ENCODE measurements at places on chromosomes 11 and 22. TPM values are rescaled to one million over a fixed set of nuclear protein-coding genes. Genes with fewer than 3 reads are reported as not detected.

The MEI1 gene
- 0.16 TPM for total RNA-seq

The FCHSD2 gene
- 8.4 TPM for total RNA-seq

The SLC5A12 gene
- total RNA-seq: 1.9 TPM

GRCh38 chr11:2443881-2444820 lies at the start of gene TRPM5:
TSS of gene TRPM5 (minus strand) at chr11:2444514. CDS start at chr11:2423036, 21,478 bp downstream.
- H3K36me3 ChIP-seq: no peaks in the 10 kb centered on the region
- H3K4me3 ChIP-seq: peak within 1 kb of the TSS; percentile 76
- H3K4me1 ChIP-seq: peaks cover 3% of the 10 kb centered on the region
- DNase-seq: peak; percentile 82
- H3K27me3 ChIP-seq: peaks cover 86% of the 10 kb centered on the region
- H3K27ac ChIP-seq: no peak within 1 kb of the TSS

DNA sequence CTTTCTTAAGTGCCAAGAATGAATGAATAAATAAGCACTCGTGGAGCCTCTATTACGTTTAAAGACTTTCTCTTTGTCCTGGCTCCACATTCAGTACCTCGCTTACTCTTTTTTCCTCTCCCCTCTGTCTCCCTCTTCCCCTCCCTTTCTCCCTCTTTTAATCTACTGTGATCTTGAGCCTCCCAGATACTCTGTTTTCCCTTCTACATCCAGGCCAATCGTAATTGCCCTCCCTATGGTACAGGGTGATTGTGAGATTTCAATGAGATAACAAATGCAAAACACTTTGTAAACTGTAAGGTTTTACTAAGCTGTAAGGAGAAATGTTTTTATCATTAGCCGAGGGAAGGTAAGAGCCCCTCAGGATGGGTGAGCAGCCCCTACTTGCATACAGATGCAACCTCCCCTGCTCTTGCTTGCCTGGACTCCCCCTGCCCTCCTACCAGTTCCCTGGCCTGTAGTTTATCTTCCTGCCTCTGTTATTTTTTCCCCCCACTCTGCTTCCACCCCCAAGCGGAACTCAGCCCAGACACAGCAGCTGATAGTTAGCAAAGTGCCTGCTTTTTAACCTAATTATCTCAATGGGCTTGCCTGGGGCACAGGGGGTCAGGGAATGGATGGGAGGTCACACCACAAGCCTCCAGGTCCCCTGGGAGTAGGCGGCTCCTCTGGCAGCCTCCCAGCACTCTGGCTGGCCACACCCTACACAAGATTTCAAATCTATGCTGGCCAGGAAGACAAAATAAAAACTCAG lies 76.9 kb upstream of the CADM1 start:
- no peak overlapping the region for H3K4me3 ChIP-seq
- H3K27me3 ChIP-seq: peaks cover 4% of the 10 kb centered on the region
- H3K4me1 ChIP-seq: peaks cover 35% of the 10 kb centered on the region
- DNase-seq: no peak

DNA sequence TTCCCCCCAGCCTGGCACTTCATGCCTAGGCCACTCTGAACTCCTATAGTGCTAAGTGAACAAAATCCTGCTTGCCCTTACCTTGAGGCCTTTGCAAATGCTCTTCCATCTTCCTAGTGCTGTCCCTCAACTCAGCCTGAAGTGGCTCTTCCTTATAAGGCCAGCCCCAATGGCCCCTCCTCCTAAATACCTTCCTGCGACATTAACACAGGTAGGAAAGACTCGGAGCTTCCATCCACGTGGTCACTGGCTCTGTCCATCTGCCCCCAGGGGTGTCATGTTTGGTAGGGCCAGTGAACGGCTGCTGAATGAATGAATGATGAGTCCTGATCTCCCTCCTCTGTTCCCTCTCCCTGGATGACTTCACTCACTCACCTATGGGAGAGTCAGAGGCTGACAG lies 4.2 kb downstream of the PDE2A start:
- no peak overlapping the region for H3K27ac ChIP-seq
- peaks cover 25% of the 10 kb centered on the region for H3K4me1 ChIP-seq
- H3K36me3 ChIP-seq: peaks cover 8% of the 10 kb centered on the region
- DNase-seq: no peak
- H3K27me3 ChIP-seq: peaks cover 57% of the 10 kb centered on the region

GRCh38 chr11:72776844-72777754 lies 16.7 kb downstream of the STARD10 start:
- no peak for DNase-seq
- H3K27ac ChIP-seq: 0 out of 2 replicates have a peak overlapping the region, but pooled peaks have one; percentile 19
- H3K4me3 ChIP-seq: no peak overlapping the region
- H3K4me1 ChIP-seq: peaks cover 15% of the 10 kb centered on the region
- H3K27me3 ChIP-seq: peaks cover 3% of the 10 kb centered on the region

- no peak overlapping the region for H3K27ac ChIP-seq
- no peaks in the 10 kb centered on the region for H3K36me3 ChIP-seq
- no peak overlapping the region for H3K4me3 ChIP-seq
These were observed 89.4 kb downstream of the PKNOX2 start for GRCh38 chr11:125253795-125254525.
